ENCODE measurements at places on chromosomes 3 and 15.

- DNase-seq = no peak
These were observed 84.6 kb upstream of the COL6A5 start for GRCh38 chr3:130260918-130261317.

GRCh38 chr3:181715571-181716340, 4.0 kb downstream of the SOX2 start:
- DNase-seq = no peak

GRCh38 chr3:112167758-112168157, 34.7 kb upstream of the GCSAM start:
- DNase-seq = no peak

GRCh38 chr15:58665672-58666071, 83.8 kb downstream of the ADAM10 start:
- DNase-seq = no peak

GRCh38 chr3:79497447-79498111, 270.2 kb downstream of the ROBO1 start:
- no peak for DNase-seq

GRCh38 chr3:141323936-141324704, 44.2 kb upstream of the ZBTB38 start:
- DNase-seq = no peak

DNA sequence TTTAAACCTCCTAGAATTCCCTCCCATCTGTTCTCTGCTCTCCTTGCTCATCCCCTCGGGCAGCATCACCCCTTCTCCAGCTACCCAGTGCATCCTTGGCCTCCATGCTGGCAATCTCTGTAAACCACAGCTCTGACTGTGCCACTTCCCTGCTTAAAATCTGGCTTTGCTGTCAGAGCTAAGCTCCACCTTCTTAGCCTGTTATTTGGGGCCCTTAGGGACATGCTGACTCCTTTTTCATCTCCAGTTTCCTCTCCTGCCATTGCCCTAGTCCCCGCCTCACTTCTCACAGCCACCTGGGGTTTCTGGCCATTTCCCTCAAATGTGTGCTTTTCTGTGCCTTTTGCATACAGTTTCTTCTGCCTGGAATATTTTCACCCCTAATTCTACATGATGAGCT, 5.7 kb downstream of the SLC6A20 start:
- DNase-seq = no peak

All from activated CD8-positive, alpha-beta memory T cell treated with anti-CD3 and anti-CD28 coated beads, Interleukin-2, amount 50 U/mL, for 4 hours (primary cell).